ENCODE measurements at places on chromosomes 13 and 19.

GRCh38 chr19:28878862-28879566 is 333.9 kb downstream of the UQCRFS1 start:
- DNase-seq: peak; percentile 82

DNA sequence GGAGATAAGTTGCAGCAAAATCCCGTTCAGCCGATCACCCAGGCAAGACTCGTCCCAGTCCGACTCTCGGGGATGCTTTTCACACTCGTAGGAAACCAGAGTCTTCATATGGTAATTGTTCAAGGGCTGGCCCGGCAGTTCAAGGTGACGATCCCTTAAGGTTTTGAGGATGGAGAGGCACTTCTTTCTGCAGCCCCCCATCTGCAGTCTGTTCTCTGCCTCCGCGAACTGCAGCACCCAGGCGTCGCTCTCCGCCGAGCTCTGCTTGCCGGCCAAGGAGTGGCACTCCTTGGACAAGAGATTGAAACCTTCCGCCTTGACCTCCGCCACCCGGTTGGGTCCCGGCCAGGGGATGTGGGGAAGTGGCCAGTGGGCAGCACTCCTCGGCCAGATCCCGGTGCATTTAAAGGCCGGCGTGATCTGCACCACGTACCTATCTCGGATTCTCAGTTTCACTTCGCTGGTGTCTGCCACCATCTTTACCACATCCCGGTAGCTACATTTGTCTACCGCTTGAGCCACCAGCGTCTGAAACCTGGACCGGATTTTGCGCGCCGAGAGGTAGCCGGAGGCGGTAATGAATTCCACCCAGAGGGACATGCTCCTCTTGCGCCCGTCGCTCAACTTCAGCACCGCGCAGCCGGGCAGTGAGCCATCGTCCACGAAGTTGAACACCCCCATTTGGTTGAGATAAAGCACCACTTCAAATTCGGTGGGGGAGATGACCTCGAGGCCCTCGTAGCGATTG is 1.1 kb downstream of the MAB21L1 start:
- DNase-seq: peak; percentile 41

DNA sequence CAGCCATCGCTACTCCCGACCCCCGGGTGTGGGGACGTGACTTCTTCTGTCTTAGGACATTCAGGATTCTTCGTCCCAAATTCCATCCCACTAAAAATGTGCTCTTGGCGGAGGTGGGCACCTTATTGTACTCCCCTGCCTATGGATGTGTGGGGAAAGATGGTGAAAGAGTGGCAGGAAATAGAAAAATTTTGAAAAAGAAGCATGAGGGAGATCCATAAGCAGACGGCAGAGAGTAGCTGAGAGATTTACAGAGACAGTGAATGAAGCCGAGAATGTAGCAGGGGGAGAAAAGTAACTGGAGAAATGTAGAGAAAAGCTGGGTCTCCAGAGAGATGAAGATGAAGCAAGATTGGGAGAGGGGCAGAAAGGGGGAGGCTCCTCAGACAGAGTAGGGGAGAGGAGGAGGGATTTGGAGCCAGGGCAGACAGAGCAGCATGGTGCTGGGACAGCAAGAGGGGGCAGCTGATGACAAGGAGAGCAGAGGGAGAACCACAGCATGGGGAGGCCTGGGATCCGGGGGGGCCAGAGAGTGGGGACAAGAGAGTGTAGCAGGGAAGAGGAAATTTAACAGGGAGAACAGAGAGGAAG is 843 bp downstream of the ZNF610 start:
- peak; percentile 13 for DNase-seq

DNA sequence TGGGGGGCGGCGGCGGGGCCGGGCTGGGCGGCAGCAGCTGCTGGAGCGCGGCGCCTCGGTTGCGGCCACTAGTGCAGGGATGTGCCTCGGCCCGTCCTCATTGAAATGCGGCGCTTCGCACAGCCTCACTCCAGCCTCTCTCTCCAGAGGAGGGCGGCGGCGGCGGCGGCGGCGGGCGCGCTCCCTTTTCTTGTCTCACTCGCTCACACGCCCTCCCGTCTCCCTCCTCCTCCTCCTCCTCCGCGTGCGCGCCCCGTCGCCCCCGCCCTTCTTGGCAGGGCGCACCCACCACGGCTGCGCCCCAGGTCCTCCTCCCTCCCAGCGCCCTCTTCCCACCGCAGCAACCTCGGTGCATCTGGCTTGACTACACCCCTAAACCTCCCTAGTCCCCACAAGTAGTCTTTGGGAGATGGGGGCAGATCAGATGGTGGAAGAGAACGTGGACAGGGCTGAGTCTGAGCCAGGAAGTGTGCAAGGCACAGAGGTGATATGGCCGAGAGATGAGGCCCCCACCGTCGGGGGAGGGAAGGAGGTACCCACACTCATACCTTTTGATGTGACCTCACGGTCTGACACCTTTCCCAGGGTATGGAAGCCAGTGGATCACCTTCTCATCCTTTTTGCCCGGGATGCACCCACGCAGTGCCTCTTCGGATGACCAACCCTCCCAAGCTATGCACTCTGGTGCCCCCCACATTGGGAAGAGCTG is at the start of gene DCLK1:
DCLK1 (minus strand) TSS at position 161 of the 709 bp plus-strand sequence.
- DNase-seq: peak; percentile 86

DNA sequence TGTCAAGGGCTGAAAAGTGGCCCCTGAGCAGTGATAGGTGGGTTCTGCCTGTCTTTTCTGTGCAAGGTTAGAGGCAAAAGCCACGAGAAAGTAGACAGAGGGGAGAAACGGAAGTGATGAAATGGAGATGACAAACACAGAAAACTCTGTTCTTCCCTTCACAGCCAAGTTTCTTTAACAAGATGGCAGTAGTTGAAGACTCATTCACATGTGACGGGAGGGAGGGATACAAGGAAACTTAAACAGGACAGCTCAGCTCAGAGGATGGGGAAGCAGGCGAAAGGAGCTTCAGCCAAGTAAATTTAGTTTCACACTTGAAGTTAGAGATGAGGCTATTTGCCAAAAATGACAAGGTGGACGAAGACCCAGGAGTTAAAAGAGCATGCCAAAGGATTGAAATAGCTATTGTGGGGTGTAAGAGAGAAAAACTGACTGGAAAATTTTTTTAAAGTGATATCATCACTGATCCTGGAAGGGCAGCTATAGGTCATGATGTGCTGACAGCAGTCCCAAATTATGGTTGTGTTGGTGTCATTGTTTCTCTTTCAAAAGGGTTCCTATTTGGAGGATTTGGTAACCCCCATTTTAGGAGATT is 347.9 kb downstream of the EFNB2 start:
- no peak for DNase-seq

GRCh38 chr13:97117388-97117910 is 104.7 kb upstream of the MBNL2 start:
- DNase-seq: no peak

- no peak for DNase-seq
Observed at GRCh38 chr13:75402787-75403186, 79.2 kb downstream of the TBC1D4 start.

DNA sequence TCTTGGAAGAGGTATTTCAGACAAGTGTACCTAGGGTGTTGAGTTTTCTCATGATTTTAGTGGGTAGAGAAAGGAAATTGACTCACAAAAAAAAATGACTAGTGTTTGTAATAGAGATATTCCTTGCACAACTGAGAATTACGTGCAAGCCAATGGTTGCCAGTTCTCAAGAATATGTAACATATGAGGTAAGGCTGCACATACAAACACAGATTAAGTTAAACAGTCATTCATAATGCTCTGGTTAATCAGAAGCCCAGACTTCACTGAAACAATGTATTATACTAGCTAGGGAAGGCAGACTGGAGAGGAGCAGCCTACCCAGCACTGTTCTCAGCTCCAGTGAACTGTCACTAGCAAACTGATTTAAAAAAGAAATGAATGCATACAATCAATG is 418.3 kb downstream of the DIAPH3 start:
- no peak for DNase-seq

GRCh38 chr19:51365965-51366388 is at the start of gene ETFB:
Gene ETFB, minus strand, starts transcription at chr19:51366388. Its CDS starts 62 bp downstream, at chr19:51366326.
- peak; percentile 31 for DNase-seq

DNA sequence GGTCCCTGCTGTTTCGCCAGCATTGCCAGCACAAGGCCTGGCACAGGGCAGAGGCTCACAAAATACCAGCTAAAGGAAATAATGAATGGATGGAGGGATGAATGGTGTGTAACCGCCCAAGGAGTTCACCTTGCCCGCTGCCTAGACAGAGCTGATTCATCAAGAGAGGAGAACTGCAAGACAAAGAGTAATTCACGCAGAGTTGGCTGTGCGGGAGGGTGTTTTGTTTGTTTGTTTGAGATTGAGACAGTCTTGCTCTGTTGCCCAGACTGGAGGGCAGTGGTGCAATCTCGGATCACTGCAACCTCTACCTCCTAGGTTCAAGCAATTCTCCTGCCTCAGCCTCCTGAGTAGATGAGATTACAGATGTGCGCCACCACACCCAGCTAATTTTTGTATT is 3.0 kb downstream of the OPA3 start:
- no peak for DNase-seq

All from myocyte (in vitro differentiated cells).